ENCODE measurements at places on chromosomes 11 and 22.

GRCh38 chr11:11789735-11790369 lies 51.9 kb upstream of the USP47 start:
- DNase-seq = no peak

DNA sequence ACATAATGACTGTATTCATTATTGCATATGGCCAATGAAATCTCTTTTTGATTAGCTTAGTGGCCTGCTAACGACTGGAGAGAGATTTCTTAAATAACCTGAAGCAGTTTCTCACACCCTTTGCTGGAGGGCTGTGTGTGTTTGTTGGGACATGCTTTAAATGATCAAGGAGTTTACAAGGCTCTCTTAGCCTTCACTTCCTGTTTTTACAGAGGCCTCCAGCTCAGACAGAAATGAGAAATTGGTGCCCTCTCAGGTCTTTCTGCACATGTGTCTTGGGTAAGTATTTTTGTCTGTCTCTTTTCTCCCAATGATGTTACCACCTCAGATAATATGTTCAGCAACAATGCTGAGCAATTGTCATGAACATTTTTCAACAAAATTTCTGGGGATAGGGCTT lies 884.4 kb upstream of the CNTN5 start:
- no peak for DNase-seq

- no peak for DNase-seq
Observed at GRCh38 chr11:70886676-70887541, 365.5 kb downstream of the SHANK2 start.

DNA sequence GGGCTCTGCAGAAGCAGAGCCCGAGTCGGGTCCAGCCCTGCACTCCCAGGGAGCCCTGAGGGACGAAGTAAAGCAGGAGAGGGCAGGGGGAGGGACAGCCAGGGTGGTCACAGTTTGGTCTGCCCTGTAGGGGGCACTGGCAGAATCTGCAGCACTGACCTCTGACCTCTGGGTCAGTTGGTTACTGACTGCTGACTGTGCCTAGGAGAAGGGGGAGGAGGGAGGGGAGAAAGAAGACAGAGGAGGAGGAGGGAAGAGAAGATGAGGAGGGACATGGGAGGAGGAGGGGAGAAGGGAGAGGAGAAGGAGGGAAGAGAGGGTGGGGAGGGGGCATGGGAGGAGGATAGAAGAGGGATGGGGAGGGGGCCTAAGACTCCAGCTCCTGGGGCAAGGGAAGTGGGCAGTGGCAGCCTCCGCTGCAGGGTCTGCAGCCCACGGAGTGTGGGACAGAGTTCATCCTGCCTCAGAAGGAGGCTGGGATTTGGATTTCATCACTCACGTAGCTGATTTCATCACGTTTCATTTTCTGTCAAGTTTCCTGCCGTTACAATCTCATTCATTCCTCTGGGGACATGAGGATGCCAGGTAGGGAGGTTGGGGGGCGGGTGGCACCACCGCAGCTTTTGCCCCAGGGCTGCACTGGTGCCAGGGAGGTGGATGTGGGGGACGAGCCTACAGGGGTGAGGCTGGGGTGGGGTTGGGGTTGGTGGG lies 55.2 kb downstream of the FLRT1 start:
- DNase-seq = no peak

DNA sequence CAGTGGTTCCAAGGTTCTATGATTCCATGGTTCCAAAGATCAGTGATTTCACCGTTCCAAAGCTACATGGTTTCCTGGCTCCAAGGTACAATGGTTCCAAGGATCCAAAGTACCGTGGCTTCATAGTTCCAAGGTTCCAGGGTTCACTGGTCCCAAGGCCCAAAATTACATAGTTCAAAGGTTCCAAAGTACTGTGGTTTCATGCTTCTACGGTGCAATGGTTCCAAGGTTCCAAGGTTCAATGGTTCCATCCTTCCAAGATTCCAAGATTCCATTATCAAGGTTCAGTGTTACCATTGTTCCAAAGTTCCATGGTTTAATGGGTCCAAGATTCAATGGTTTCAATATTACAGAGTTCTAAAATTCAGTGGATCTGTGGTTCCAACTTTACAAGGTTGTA lies 43.0 kb upstream of the SEPTIN5 start:
- DNase-seq = no peak

DNA sequence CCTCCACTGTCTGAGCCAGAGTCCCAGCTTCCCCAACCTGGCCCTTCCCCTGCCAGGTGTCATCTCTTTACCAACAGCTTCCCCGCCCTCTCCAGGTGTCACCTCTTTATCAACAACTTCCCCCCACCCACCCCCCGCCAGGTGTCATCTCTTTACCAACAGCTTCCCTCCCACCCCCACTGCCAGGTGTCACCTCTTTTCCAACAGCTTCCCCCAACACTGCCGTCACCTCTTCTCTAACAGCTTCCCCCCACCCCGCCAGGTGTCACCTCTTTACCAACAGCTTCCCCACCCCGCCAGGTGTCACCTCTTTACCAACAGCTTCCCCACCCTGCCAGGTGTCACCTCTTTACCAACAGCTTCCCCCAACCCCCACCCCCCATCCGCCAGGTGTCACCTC lies 29.8 kb upstream of the TTLL12 start:
- DNase-seq = no peak

GRCh38 chr11:115269191-115269950 lies 234.8 kb downstream of the CADM1 start:
- DNase-seq = no peak
